Tongue (tissue), 3 donors: ENCODE measurements at places on chromosomes 6 and 20. TPM values are rescaled to one million over a fixed set of nuclear protein-coding genes. Genes with fewer than 3 reads are reported as not detected.

The BEND3 gene
- 3.8 TPM for total RNA-seq

The TPD52L1 gene
- total RNA-seq, result 75.4 TPM

The PREX1 gene
- total RNA-seq, result 29.4 TPM

The WFDC2 gene
- 16.6 TPM for total RNA-seq

The TMEM151B gene
- under 0.01 TPM for total RNA-seq

The KCNK16 gene
- total RNA-seq, result not detected

The GNMT gene
- 0.41 TPM for total RNA-seq

The SIRPB2 gene
- 0.51 TPM for total RNA-seq

The POPDC3 gene
- total RNA-seq, result 70.0 TPM

The TRIM31 gene
- total RNA-seq, result not detected

The LGSN gene
- not detected for total RNA-seq

The PTCRA gene
- 1.8 TPM for total RNA-seq

The NKAIN4 gene
- total RNA-seq, result 10.4 TPM

The COL11A2 gene
- 5.7 TPM for total RNA-seq

The PARD6B gene
- 3.2 TPM for total RNA-seq

The LST1 gene
- 1.5 TPM for total RNA-seq

The PERP gene
- 42.1 TPM for total RNA-seq

The PHACTR1 gene
- 2.5 TPM for total RNA-seq

The C6orf163 gene
- total RNA-seq, result 2.7 TPM

The BMP7 gene
- total RNA-seq, result 16.0 TPM

The GINS1 gene
- total RNA-seq, result 3.8 TPM

The ZNF334 gene
- 6.7 TPM for total RNA-seq

The TBXT gene
- not detected for total RNA-seq

The PRICKLE4 gene
- total RNA-seq, result 4.4 TPM

The BPI gene
- total RNA-seq, result 0.21 TPM
